ENCODE measurements at places on chromosomes 1 and 21. TPM values are rescaled to one million over a fixed set of nuclear protein-coding genes. Genes with fewer than 3 reads are reported as not detected.

Gene PLPPR5
- not detected for total RNA-seq

Gene UMODL1
- total RNA-seq: 0.19 TPM

Gene PERM1
- not detected for total RNA-seq

Gene RHOU
- total RNA-seq: 7.5 TPM

Gene WNT3A
- total RNA-seq: not detected

Gene LHX8
- total RNA-seq: not detected

Gene PAQR6
- 5.0 TPM for total RNA-seq

Gene CCDC24
- 0.65 TPM for total RNA-seq

Gene ATAD3B
- total RNA-seq: 34.3 TPM

Gene NTNG1
- total RNA-seq: not detected

Gene SFN
- 5.2 TPM for total RNA-seq

Gene LPGAT1
- total RNA-seq: 76.1 TPM

Gene ZNF648
- not detected for total RNA-seq

Gene CLCNKB
- not detected for total RNA-seq

Gene GAS5
- 488 TPM for total RNA-seq

Gene PTPRC
- 837 TPM for total RNA-seq

Gene NUDT4B
- total RNA-seq: 0.48 TPM

Gene IPP
- total RNA-seq: 10.3 TPM

Gene AIRE
- not detected for total RNA-seq

Gene S100A1
- not detected for total RNA-seq

Gene PLEKHA6
- total RNA-seq: not detected

Gene HTR6
- total RNA-seq: not detected

Gene GPR3
- 0.48 TPM for total RNA-seq

Gene ATP1A2
- not detected for total RNA-seq

Gene OR14A2
- not detected for total RNA-seq

Gene DAB1
- total RNA-seq: 0.94 TPM

Gene SELP
- 0.19 TPM for total RNA-seq

Gene SSU72
- 107 TPM for total RNA-seq

Measured in activated naive CD4-positive, alpha-beta T cell treated with anti-CD3 and anti-CD28 coated beads, Interleukin-2, amount 10 ng/mL, durations not matched to agents 5 hours and 36 hours (primary cell).